ENCODE measurements at places on chromosomes 7 and 10. TPM values are rescaled to one million over a fixed set of nuclear protein-coding genes. Genes with fewer than 3 reads are reported as not detected.

GRCh38 chr7:125567686-125568085 is 638.1 kb upstream of the POT1 start:
- no peak for DNase-seq
- no peaks in the 10 kb centered on the region for H3K4me1 ChIP-seq
- H3K27me3 ChIP-seq = no peaks in the 10 kb centered on the region
- H3K27ac ChIP-seq = no peak overlapping the region
- H3K36me3 ChIP-seq = no peaks in the 10 kb centered on the region

The SPDYE2 gene
- not detected for total RNA-seq

DNA sequence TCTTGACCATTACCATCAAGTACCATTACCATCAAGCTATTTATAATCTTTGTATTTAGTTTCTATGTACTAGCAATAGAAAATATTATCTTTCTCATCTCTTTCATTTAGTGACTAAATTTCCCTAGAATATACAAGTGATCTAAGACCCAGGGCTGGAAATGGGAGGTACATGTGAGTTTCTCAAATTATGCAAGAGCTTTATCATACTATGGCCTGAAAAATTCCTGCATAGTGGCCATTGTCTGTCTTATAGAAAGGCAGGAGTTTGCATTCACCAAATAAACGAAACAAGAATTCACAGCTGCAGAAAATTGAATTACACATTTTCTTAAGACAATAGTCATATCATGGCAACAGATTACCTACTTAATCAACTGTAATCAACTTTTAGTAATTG is 50.7 kb upstream of the HDAC9 start:
- no peak overlapping the region for H3K27ac ChIP-seq

GRCh38 chr7:39468808-39469374 is 97.3 kb upstream of the YAE1 start:
- H3K36me3 ChIP-seq = no peaks in the 10 kb centered on the region
- no peak overlapping the region for H3K27ac ChIP-seq
- H3K27me3 ChIP-seq = peaks cover 5% of the 10 kb centered on the region
- DNase-seq = no peak
- peaks cover 7% of the 10 kb centered on the region for H3K4me1 ChIP-seq

DNA sequence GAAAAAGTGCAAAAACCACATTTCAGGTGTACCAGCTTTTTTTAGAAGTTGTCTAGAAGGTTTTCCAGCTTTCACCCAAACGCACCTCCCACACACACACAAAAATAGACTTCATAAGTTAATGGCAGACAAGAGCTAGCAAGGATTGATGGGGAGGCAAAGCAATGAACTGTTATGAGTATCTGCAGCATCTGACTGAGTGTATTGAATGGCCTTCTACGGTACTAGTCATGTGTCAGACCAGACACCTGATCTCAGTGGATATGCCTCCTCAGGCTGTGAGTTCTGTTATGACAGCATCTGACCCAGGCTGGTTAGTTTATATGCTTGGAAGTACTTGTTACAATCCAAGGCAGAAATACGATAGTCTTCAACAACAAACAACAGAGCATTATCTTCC is 406.1 kb upstream of the AUTS2 start:
- H3K27ac ChIP-seq = no peak overlapping the region
- no peak overlapping the region for H3K4me3 ChIP-seq
- H3K4me1 ChIP-seq = no peaks in the 10 kb centered on the region
- no peaks in the 10 kb centered on the region for H3K27me3 ChIP-seq

DNA sequence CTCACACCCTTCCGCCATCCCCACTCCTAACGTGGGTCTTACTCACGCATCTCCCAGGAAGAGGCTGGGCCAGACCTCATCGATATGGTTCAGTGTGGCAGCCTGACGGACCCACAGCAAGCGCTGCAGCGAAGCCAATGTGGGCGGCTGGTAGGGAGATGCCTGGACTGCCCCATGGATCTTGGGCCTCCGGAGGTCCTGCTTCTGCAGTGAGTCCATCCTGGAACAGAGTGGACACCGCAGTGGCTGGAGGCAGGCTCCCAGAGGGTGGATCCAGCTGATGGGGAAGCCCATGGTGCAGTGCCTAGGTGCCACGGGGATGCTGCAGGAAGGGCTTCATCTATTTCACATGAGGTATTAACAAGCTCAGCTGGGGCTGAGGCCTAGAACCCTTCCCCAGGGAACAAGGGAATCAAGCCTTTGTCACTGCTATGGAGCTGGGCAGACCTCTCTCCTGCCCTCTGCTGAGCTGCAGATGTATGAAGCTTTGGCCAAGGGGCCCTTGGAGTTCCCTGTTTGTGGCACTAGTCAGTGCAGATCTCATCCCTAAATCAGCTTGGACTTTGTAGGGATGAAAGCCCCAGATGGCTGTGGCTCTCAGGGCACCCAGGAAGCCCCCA is 13.7 kb upstream of the SAMD8 start:
- peaks cover 6% of the 10 kb centered on the region for H3K4me1 ChIP-seq
- H3K4me3 ChIP-seq = no peak overlapping the region
- H3K36me3 ChIP-seq = no peaks in the 10 kb centered on the region
- H3K27ac ChIP-seq = no peak overlapping the region
- no peaks in the 10 kb centered on the region for H3K27me3 ChIP-seq

The HKDC1 gene
- not detected for total RNA-seq

DNA sequence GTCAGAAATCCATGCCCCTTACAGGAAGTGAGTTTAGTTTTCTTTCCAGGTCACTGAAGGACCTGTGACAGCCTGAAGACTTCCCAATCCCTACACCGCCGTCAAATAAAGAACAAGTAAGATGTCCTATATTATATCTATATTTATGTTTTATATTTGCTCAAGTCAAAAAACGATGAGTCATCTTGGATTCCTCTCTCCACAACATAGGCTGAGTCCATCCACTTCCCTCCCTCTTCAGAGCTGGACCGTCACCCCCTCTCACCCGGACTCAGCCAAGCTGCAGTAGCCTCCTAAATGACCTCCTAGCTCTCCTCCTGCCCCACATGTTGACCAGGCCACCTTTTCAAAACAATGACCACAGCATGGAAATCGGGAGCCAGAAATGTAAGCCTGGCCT is 53.5 kb downstream of the GLI3 start:
- no peaks in the 10 kb centered on the region for H3K4me1 ChIP-seq
- no peak overlapping the region for H3K27ac ChIP-seq
- DNase-seq = no peak
- no peaks in the 10 kb centered on the region for H3K27me3 ChIP-seq
- no peak overlapping the region for H3K4me3 ChIP-seq
- no peaks in the 10 kb centered on the region for H3K36me3 ChIP-seq

DNA sequence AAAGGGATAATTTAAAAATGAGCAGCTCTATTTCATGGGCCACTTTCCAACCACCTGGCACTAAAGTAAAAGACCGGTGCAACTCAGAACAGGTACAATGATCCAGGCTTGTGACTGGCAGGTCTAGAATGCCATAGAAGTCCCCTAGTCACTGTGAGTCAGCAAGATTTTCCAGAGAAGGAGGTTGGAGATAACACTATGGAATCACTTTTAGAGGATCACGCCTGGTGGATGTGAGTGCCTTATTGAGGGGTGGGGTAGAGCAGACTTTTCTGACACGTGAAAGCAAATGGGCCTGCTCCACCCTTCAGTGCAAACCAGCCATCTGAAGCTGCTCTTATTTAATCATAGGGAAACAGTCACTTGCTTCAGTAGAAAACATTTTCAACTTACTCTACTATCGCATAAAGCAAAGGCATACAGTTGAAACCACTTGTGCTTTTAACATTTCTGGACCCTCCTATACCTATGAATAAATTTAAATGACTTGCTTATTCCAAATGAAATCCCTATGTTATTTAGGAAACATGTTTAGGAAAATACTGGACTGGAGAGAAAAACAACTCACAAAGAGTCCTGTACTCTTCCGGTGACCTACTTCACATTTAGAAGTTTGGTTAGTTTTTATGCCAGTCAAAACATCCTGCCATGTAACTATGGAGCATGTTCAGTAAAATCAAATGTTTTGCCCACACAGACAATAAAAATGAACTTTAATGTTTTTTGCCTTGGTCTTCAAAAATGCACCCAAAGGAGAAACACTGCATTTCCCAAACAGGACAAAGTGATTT is 21.5 kb upstream of the AKR1C1 start:
- peak overlapping the region; percentile 69 for H3K27ac ChIP-seq
- no peaks in the 10 kb centered on the region for H3K27me3 ChIP-seq
- H3K4me3 ChIP-seq = no peak overlapping the region
- DNase-seq = peak; percentile 61
- H3K4me1 ChIP-seq = peaks cover 29% of the 10 kb centered on the region

- no peaks in the 10 kb centered on the region for H3K36me3 ChIP-seq
- no peak for DNase-seq
- no peak overlapping the region for H3K27ac ChIP-seq
- no peaks in the 10 kb centered on the region for H3K27me3 ChIP-seq
Measured at GRCh38 chr7:95440394-95441038, 5.7 kb upstream of the PON2 start.

GRCh38 chr7:143947111-143947510 is 7.5 kb upstream of the OR2F1 start:
- H3K4me3 ChIP-seq = no peak overlapping the region
- H3K27ac ChIP-seq = no peak overlapping the region
- no peaks in the 10 kb centered on the region for H3K36me3 ChIP-seq
- H3K27me3 ChIP-seq = no peaks in the 10 kb centered on the region
- no peaks in the 10 kb centered on the region for H3K4me1 ChIP-seq

GRCh38 chr7:43296306-43296705 is 183.9 kb downstream of the HECW1 start:
- no peaks in the 10 kb centered on the region for H3K36me3 ChIP-seq
- peaks cover 10% of the 10 kb centered on the region for H3K4me1 ChIP-seq
- H3K4me3 ChIP-seq = no peak overlapping the region
- H3K27ac ChIP-seq = no peak overlapping the region

DNA sequence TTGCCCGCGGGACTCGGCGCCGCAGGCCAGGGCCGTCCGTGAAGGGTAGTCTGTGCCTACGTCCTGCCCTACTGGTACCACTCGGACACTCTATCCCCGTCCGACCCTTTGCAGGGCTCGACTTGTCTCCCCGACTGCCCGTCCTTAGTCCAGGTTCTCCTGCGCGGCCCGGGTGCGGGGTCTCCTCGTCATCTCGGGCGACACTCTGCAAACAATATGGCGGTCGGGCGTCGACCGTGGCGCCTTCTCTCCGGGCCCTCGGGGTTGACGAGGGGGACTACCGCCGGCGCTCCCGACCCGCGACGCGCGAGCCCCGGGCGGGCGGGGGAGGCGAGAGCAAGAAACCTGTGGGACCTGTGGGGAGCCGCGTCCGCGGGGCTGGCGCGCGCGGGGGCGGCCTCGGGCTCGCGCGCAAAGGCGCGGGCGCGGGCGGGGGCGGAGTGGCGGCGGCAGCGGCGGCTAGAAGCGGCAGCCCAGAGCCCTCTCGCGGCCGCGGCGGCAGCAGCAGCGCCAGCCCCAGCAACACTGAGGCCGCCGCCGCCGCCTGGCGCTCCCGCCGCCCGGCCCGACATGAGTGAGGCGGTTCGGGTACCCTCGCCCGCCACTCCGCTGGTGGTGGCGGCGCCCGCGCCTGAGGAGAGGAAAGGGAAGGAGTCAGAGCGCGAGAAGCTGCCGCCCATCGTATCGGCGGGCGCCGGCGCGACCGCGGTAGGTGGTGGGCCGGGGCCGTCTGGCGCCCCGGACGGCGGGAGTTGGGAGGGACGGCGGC is at the start of gene HECTD2:
HECTD2 (plus strand) TSS at position 476 of the 769 bp plus-strand sequence; CDS start at position 571, 95 bp downstream.
- peaks cover 3% of the 10 kb centered on the region for H3K4me1 ChIP-seq
- no peaks in the 10 kb centered on the region for H3K36me3 ChIP-seq

GRCh38 chr7:107109955-107110354 is 58.8 kb upstream of the HBP1 start:
- no peak overlapping the region for H3K27ac ChIP-seq
- H3K4me1 ChIP-seq = no peaks in the 10 kb centered on the region
- no peak for DNase-seq
- H3K4me3 ChIP-seq = no peak overlapping the region

The GIMAP1 gene
- total RNA-seq = 4.6 TPM

The ASB4 gene
- not detected for total RNA-seq

DNA sequence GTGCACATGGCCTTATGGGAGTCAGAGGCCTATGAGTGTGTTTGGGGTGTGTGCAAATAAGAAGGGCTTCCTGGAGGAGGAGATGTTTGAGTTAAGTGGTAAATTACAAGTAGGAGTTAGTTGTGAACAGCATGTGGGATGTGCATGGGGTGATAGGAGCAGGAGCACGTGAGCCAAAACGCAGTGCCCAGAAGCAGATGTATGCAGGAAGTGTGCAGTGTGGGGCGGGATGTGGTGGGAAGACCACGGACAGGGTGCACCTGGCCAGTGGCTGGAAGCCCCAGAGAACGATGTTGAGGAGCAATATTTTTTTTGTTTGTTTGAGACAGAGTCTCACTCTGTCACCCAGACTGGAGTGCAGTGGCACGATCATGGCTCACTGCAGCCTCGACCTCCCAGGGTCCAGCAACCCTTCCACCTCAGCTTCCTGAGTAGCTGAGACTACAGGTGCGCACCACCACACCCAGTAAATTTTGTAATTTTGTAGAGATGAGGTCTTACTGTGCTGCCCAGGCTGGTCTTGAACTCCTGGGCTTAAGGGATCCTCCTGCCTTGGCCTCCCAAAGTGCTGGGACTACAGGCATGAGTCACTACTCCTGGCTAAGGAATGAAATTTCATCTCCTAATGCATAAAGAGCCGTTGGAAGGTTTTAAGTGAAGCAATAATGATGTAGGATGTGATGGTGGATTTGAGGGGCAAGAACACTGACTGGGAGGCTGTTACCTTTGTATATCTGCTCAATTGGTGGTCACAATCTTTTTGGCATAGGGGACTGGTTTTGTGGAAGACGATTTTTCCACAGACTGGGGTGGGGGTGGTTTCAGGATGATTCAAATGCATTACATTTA is 78.4 kb downstream of the LYZL2 start:
- no peak overlapping the region for H3K4me3 ChIP-seq
- peaks cover 15% of the 10 kb centered on the region for H3K4me1 ChIP-seq
- H3K36me3 ChIP-seq = no peaks in the 10 kb centered on the region
- no peak overlapping the region for H3K27ac ChIP-seq

- DNase-seq = peak; percentile 39
- H3K4me3 ChIP-seq = no peak overlapping the region
- H3K36me3 ChIP-seq = no peaks in the 10 kb centered on the region
- H3K4me1 ChIP-seq = no peaks in the 10 kb centered on the region
Measured at GRCh38 chr10:43801140-43801539, 152.5 kb upstream of the ZNF32 start.

DNA sequence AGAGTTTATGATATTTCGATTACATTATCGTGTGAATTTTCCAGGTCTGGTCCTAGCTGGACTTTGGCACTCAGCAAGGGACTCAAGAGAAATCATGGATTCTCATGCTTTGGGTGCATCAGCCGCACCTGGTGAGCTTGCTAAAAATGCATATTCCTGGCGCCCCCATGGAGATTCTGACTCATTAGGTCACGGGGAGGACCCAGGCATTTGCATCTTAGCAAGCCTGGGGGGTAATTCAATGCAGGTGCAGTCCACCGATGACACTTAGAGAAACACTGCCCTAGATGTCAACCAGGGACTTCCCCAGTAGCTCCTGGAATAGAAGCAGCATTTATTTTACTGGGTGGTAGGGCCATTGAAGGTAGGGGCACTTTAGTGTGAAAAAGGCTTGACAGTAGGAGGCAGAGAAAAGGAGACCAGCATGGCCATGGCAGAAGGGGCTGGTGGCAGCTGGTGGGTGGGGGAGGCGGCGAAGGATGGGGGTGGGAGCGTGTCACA is 29.9 kb upstream of the PDCD4 start:
- no peaks in the 10 kb centered on the region for H3K36me3 ChIP-seq
- peaks cover 65% of the 10 kb centered on the region for H3K4me1 ChIP-seq
- no peak overlapping the region for H3K4me3 ChIP-seq
- peak overlapping the region; percentile 76 for H3K27ac ChIP-seq
- no peak for DNase-seq

Measured in stomach (tissue), 19 donors.